NCI-H446 (cell line): ENCODE measurements at places on chromosomes 12 and 14.

GRCh38 chr12:6684609-6685008 is 4.6 kb downstream of the ZNF384 start:
- DNase-seq = peak; percentile 69

- no peak for DNase-seq
Observed at GRCh38 chr12:30169839-30170591, 386.3 kb upstream of the TMTC1 start.

DNA sequence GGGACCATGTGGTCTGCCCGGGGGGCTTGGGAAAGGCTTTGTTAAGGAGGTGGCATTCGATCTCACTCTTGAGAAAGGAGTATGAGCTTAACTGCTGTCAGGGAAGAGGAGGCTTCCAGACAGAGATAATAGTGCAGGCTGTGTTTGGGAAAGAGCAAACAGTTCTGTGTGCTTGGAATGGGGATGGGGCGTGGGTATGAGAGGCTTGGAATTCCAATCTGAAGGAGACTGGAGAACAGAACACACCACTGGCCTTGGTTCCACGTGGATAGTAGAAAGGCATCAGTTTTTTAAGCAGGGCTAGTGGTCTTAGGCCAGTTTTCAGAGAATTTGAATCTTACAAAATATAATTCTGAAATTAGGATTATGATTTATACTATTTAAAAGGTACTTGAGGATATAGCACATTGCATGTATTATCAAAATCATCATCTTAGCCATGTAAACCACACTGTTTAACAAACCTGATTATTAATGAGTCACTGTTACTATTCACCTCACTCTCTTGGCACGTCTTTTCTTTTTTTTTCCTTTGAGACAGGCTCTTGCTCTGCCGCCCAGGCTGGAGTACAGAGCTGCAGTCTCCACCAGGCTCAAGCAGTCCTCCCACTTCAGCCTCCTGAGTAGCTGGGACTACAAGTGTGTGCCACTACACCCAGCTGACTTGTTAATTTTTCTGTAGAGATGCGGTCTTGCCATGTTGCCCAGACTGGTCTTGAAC is 38.5 kb upstream of the KCNK13 start:
- DNase-seq = no peak

DNA sequence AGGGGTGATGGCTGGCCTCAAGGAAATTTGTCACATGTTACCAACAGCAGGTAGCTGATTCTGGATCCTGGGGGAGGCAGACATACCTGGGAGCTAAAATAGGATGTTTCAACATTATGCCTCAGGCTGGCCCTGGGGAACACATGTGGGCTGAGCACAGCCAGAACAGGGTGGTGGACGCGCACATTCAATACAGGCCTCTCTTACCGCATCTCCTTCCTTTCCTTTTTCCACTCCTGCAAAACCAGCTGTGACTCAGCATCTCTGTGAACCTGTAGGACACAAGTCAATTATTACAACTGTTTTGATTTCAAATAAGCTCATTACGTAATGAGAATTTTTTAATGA is 61.0 kb downstream of the NT5DC3 start:
- no peak for DNase-seq
